ENCODE measurements at places on chromosomes 6 and 20. TPM values are rescaled to one million over a fixed set of nuclear protein-coding genes. Genes with fewer than 3 reads are reported as not detected.

ECT2L gene
- total RNA-seq: not detected

CBLN4 gene
- total RNA-seq: not detected

CYP24A1 gene
- total RNA-seq: 0.93 TPM

KCNS1 gene
- not detected for total RNA-seq

STX7 gene
- 34.5 TPM for total RNA-seq

SEMG1 gene
- total RNA-seq: not detected

ENPP5 gene
- 0.68 TPM for total RNA-seq

DNA sequence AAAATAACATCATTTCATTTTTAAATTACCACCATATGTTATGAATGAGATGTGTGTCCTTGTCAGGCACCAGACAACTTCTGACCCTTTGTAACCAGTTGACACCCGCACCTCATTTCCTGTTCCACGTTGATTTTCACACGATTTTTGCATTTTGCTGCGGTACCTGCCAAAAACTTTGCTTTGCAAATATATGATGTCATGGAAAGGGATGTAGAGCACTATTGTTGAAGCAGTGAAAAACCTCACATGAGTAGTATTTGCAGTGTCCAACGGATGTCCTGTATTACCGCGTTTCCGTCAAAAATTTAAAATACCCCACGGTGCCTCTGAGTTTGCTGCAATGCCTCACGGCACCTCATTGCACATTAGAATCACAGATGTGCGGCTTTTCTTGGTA lies 115.6 kb downstream of the MTHFD1L start:
- no peaks in the 10 kb centered on the region for H3K27me3 ChIP-seq
- H3K27ac ChIP-seq: no peak overlapping the region
- no peak for DNase-seq
- peaks cover 4% of the 10 kb centered on the region for H3K4me1 ChIP-seq
- H3K36me3 ChIP-seq: no peaks in the 10 kb centered on the region

GRCh38 chr20:9600562-9600961 lies 86.2 kb downstream of the LAMP5 start:
- no peak overlapping the region for H3K27ac ChIP-seq
- no peaks in the 10 kb centered on the region for H3K36me3 ChIP-seq
- no peak for DNase-seq
- no peaks in the 10 kb centered on the region for H3K27me3 ChIP-seq

DNA sequence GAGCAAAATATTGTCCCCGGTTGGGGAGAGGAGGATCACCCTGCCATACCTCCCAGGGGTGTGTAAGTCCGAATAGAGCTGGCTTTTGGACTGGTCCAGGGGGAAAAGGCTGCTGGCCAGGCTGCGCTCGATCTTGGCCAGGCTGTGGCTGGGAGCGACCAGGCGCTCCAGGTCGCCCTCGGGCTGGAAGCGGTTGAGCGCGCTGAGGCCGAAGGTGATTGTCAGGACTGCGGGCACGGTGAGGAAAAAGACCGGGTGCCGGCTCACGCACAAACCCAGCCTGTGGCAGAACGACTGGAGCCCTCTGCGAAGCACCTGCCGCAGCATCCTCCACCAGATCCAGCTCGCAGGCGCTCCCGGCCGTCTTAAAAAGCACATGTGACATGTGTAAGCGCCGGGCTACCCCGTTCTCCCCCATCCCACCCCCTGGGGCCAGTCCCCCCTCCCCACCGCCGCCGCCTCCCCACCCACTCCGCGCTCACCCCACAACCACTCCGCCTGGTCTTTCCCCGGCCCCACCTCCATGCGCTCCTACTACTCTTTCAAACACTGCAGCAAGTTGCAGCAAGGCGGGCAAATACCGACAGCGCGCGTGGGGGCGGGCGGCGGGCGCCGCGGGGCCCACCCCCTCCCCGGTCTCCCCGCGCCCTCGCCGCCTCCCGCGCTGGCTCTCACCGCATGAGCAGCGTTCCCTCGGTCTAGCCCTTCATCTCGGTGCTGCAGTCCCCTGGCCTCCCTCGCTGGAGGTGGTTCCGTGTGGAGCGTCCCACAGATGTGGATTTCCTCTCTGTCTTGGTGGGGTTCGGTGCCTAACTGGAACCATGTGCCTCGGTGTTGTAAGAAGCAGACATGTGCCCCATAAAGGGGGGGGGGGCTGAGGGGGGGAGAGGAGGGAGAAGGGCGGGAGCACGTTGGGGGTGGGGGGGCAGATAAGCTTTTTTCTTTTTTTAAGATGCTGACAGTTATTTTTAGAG lies 42.4 kb downstream of the PTCHD4 start:
- H3K36me3 ChIP-seq: no peaks in the 10 kb centered on the region
- H3K4me3 ChIP-seq: peak overlapping the region; percentile 75
- H3K4me1 ChIP-seq: peaks cover 10% of the 10 kb centered on the region

GRCh38 chr6:18141805-18142590 lies 12.9 kb downstream of the TPMT start:
- H3K4me1 ChIP-seq: no peaks in the 10 kb centered on the region
- H3K27me3 ChIP-seq: no peaks in the 10 kb centered on the region
- H3K4me3 ChIP-seq: no peak overlapping the region
- DNase-seq: no peak
- H3K36me3 ChIP-seq: peaks cover 4% of the 10 kb centered on the region

- H3K27me3 ChIP-seq: no peaks in the 10 kb centered on the region
- H3K27ac ChIP-seq: no peak overlapping the region
- peak; percentile 28 for DNase-seq
- no peak overlapping the region for H3K4me3 ChIP-seq
- no peaks in the 10 kb centered on the region for H3K36me3 ChIP-seq
Measured at GRCh38 chr6:119129148-119129967, 50.9 kb upstream of the FAM184A start.

- no peaks in the 10 kb centered on the region for H3K36me3 ChIP-seq
- H3K4me1 ChIP-seq: peaks cover 4% of the 10 kb centered on the region
- H3K4me3 ChIP-seq: no peak overlapping the region
Measured at GRCh38 chr6:11462742-11463397, 74.7 kb upstream of the TMEM170B start.

- H3K36me3 ChIP-seq: peaks cover 6% of the 10 kb centered on the region
- peak; percentile 34 for DNase-seq
Measured at GRCh38 chr6:12012038-12012557, at the start of gene HIVEP1. Gene HIVEP1 (plus strand): TSS chr6:12012312. CDS start chr6:12015629, 3,317 bp downstream.

DNA sequence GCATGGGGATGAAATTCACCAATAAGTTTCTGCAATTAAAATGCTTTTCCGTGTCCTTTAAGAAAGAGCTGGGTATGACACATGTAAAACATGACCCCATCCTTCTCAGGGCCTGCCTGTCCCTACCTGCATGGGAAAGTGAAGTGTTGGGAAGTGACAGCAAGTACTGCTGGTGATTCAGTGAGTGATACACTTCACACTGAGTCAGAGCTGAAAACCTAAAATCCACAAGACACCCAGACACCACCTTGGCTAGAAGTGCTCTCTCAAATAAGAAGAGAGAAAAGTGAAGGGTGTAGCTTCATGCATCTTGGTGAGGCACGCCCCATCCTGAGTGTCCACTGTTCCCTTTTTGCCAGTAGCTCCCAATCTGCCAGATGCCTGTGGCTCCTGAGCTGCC lies 3.3 kb downstream of the RAB22A start:
- H3K27ac ChIP-seq: no peak overlapping the region
- no peak for DNase-seq
- peaks cover 29% of the 10 kb centered on the region for H3K36me3 ChIP-seq
- peak overlapping the region; percentile 27 for H3K4me3 ChIP-seq
- peaks cover 18% of the 10 kb centered on the region for H3K4me1 ChIP-seq

DNA sequence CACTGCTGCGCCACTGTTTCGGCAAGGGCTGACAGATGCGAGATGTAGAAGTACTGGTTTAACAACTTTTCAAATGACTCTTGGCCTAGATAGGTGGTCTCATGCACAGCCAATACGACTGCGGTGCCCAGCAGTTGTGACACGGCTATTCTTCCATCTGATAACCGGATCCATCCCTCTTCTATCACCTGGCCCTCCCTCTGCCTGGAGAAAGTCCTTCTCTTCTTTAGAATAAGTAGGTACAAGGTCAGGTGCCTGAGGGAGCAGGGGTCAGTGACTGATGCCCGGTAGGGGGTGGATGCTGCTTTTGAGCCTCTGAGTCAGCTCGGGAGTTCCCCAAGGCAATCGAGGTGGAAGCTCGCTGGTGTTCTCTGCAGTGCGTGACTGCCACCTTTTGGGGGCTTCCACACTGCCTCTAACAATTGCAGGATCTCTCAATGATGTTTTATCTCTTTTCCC lies 166.8 kb upstream of the GRIK2 start:
- H3K4me1 ChIP-seq: no peaks in the 10 kb centered on the region
- peak; percentile 10 for DNase-seq
- no peak overlapping the region for H3K27ac ChIP-seq
- no peak overlapping the region for H3K4me3 ChIP-seq
- H3K36me3 ChIP-seq: peaks cover 3% of the 10 kb centered on the region
- no peaks in the 10 kb centered on the region for H3K27me3 ChIP-seq

DNA sequence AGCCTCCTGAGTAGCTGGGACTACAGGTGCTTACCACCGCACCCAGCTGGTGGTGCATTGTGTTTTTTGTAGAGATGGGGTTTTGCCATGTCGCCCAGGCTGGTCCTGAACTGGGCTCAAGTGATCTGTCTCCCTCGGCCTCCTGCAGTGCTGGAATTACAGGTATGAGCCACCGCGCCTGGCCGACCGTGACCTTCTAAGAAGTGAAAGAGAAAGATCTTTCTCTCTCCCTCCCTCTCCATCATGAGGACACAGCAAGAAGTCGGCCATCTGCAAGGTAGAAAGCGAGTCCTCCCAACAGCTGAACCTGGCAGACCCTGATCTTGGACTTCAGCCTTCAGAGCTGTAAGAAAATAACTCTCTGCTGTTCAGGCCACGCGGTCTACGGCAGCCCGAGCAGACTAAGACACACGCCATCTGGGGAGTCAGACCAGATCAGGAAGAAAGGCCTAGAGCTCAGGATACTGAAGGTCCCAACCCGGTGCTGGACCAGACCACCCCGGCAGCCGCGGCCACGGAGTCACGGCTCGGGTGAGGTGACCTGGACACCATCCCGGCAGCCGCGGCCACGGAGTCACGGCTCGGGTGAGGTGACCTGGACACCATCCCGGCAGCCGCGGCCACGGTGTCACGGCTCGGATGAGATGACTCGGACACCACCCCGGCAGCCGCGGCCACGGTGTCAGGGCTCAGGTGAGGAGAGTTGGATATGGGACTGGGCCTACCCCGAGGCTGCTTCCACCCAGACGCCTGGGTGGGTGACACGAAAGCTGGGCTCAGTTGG lies 9.6 kb downstream of the GMEB2 start:
- H3K36me3 ChIP-seq: peaks cover 27% of the 10 kb centered on the region
- H3K27ac ChIP-seq: no peak overlapping the region
- DNase-seq: no peak
- H3K4me1 ChIP-seq: peaks cover 9% of the 10 kb centered on the region
- H3K4me3 ChIP-seq: no peak overlapping the region
- H3K27me3 ChIP-seq: no peaks in the 10 kb centered on the region

DNA sequence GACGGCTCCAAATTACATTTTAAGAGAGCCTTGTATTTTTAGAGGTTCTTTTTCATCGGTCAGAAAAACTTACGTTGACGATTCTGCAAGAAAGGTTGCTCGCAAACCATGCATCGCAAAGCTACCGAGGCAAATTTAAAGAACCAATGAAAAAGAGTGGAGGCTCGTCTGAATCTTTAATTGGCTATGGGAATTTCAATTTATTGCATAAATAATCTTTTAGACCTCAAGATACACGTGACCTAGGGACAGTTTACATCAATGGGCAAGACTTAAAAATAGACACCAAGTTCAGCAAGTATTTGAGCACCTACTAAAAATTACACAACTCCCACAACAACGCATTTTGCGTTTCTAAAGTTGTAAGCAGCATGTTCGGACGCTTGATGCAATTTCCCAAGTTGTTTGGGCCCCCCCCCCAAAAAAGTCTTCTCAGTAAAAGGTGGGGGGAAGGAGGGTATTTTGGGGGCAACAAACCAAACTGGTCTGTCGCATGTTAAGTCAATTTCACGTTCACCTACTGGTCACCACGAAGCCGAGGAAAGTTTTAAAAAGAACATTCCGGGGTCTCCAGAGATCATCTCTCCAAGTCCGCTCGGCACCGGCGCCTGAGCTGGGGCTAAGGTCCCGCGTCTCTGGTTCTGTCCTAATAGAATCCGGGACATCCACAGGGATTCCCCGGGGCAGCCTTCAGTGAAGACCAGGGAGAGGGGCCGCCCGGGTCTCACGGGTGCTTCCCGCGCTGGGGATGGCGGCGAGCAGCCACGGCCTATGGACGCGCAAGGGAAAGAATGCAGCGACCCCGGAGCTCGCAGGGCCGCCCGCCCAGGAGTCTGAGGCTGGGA lies 851 bp downstream of the SNX5 start:
- peaks cover 75% of the 10 kb centered on the region for H3K4me1 ChIP-seq
- peak overlapping the region; percentile 99 for H3K4me3 ChIP-seq
- H3K36me3 ChIP-seq: peaks cover 19% of the 10 kb centered on the region

- no peak overlapping the region for H3K4me3 ChIP-seq
- no peaks in the 10 kb centered on the region for H3K36me3 ChIP-seq
- H3K27ac ChIP-seq: no peak overlapping the region
- peaks cover 5% of the 10 kb centered on the region for H3K4me1 ChIP-seq
- H3K27me3 ChIP-seq: peaks cover 30% of the 10 kb centered on the region
Measured at GRCh38 chr20:56736285-56736857, 107.3 kb downstream of the TFAP2C start.

DNA sequence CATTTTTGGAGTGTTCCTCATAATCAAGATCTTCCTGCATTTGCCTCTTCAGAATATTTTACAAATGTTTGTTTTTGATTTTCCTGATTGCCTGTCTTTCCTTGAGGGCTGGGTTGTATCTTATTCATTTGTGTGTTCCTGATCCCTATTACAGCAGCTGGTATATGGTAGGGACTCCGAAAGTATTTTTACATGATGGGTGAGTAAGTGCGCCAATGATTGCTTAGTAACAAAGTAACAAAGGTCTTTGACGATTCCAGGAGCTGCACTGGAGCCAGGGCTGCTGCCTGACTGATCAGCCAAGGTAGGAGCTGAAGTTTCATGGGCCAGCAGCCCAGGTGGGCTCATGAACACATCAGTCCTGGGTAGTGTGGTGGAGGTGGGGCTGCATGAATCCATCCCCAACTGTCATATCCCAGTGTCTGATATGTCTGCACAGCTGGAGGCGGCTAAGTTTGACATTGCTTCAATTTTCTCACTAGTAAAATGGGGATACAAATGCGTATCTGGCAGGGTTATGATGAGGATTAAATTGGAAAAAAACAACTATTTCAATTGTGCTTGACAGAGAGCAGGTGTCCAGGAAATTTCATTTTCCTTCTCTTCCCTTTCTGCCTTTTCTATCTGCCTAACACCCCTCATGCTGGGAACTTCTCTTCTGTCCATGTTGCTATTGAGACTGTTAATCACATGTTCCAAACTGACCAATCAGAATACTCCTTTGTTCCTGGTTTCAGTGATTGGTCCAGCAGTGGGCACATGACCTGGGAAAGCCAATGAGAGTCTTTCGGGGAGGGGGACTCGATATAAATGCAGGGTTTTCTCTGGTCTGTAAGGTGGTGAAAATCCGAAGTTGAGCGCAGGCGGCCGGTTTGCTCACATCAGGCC lies 90.7 kb downstream of the CDH26 start:
- no peak for DNase-seq
- H3K4me1 ChIP-seq: peaks cover 4% of the 10 kb centered on the region
- peaks cover under 1% of the 10 kb centered on the region for H3K36me3 ChIP-seq
- peaks cover 2% of the 10 kb centered on the region for H3K27me3 ChIP-seq

DNA sequence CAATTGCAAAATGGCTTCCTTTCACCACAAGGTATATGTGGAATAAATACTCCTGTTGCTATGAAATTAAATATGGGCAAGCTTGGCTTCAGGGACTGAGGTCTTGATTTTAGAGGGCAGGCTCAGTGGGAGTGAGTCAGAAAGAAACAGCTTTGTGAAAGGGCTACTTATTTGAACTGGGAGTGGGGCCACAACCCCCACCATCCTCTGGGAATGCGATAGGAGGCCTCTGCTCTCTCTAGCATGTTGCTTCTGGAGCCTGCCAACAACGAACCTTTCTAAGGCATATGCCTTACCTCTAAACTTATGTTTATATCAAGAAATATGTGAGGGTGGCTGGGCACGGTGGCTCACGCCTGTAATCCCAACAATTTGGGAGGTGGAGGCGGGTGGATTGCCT lies 149.7 kb downstream of the LRRC1 start:
- H3K4me3 ChIP-seq: no peak overlapping the region
- H3K27ac ChIP-seq: no peak overlapping the region
- H3K27me3 ChIP-seq: no peaks in the 10 kb centered on the region

All from neural crest cell (in vitro differentiated cells).